ENCODE measurements at places on chromosomes 13 and 19.

GRCh38 chr19:6886277-6886897 is 992 bp upstream of the ADGRE1 start:
- DNase-seq = no peak

- no peak for DNase-seq
Observed at GRCh38 chr13:41645331-41645730, 188.0 kb downstream of the RGCC start.

DNA sequence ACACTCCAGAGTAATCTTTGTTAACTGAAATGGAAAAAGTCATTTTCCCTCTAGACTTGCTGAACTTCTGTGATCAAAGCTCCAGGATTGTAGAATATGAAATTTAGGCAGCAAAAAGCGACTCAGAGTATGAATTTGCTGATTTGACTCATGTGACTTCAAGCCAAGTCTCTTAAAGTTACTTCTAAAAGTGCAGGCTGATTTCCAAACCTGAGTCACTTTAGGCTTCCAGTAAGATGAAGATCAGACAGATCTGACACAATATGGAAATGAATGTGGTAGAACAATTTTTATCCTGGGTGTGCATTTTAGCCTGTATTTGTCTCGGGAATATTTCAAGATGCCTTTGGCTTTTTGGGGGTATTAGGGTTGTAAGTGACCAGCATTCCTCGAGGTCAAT is 151.0 kb upstream of the TMTC4 start:
- no peak for DNase-seq

GRCh38 chr19:7224209-7224686 is 70.0 kb downstream of the INSR start:
- no peak for DNase-seq

DNA sequence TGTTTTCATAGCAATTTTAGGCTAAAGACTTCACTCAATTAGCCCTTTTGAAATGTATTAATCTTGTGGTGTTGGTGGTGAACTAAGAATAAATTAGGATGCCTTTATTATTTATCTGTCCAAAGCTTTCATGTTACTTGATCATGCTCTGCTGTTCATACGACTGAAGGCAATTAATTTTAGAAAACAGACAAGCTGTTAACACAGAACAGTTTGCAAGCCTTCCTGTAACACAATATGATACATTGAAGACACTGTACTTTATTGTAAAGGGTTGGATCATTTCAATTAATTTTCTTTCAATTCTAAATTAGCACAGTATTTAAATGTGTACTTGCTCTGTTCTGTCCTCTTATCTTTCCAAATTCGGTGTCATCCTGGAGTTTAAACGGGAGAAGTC is 794.3 kb upstream of the MIR17HG start:
- DNase-seq = no peak

Measured in cortex of kidney (tissue), 1 donor.